ENCODE measurements at places on chromosomes 12 and 14.

DNA sequence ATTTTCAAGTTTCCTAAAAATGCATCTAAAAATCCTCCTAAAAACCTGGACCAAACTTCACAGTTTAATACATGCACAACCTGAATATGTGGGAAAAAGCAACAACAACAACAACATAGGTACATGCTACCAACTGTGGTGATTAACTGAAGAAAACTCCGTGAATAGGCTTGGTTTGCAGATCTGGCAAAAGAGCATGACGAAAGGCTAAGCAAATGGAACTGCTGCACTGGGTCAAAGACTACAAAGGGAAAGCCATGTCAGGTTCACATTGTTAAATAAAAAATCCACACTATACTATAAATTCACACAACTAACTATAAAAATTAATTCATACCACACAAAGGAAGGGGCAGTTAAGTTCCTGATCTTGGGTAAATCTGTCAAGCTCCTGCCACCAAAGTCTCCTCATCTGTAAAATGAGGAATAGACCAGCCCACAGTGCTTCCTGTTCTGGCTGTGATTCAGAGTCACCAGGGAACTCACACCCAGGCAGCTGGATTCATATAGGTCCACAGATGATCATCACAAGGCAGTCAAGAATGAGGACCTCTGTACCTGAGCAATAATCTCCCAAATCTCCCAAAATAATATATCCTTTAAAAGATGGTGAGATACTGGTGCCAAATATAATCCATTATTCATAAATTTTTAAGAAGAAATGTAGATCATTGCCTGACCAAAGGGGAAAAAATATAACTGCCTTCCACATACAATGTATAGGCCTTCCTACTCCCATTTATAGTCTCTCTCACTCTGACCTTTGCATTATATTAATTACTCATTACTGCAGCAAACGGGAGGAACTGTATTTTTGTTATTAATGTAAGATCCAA, 7.0 kb downstream of the CORO1C start:
- DNase-seq: no peak

DNA sequence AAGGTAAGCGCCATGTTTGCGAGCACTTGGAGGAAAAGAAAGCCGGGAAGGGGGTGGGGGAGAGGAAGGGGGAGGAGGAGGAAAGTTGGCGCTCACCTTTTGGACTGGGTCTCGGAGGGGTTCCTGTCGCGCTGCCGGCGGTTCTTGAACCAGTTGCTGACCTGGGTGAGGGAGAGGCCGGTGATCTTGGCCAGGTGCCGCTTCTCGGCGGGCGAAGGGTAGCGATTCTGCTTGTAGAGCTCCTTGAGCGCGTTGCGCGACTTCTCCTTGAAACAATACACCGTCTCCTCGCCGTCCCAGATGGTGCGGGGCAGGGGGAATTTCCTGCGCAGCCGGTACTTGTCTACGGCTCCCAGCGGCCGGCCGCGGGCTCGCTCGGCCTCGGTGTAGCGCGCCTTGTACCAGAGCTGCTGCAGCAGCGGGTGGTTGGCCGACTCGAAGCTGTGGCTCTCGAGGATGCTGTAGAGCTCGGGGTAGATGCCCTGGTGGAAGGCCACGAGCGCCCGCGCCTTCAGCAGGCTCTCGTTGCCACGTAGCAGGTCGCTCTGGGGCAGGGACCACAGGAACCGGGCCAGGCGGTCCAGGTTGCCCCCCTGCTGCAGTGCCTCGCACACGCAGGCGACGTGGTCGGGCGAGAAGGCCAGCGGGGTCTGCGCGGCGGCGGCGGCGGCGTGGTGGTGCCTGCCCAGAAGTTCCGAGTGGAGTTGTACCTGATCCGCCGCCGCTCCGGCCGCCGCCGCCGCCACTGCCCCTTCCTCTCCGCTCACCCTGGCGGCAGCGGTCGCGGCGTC, 840 bp downstream of the SIX4 start:
- no peak for DNase-seq

DNA sequence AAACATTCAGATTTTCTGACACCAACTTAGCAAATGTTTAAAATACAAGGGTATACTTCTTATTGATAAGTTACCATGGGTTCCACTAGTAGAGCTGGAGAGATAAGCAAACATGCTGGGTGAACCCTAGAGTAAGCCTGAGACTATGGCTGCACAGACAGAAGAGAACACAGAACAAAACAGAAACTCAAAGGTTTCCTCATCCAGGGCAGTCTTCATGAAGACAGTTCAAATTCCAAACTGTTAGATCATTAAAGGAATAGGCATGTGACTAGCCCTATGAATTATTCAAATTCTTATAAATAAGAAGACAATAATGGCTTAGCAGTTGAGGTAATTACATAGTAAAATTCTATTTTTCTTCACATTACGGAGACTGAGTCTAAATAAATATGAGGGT, 28.1 kb downstream of the BTBD7 start:
- DNase-seq: no peak

- DNase-seq: no peak
Measured at GRCh38 chr14:68013326-68013725, 193.7 kb downstream of the RAD51B start.

DNA sequence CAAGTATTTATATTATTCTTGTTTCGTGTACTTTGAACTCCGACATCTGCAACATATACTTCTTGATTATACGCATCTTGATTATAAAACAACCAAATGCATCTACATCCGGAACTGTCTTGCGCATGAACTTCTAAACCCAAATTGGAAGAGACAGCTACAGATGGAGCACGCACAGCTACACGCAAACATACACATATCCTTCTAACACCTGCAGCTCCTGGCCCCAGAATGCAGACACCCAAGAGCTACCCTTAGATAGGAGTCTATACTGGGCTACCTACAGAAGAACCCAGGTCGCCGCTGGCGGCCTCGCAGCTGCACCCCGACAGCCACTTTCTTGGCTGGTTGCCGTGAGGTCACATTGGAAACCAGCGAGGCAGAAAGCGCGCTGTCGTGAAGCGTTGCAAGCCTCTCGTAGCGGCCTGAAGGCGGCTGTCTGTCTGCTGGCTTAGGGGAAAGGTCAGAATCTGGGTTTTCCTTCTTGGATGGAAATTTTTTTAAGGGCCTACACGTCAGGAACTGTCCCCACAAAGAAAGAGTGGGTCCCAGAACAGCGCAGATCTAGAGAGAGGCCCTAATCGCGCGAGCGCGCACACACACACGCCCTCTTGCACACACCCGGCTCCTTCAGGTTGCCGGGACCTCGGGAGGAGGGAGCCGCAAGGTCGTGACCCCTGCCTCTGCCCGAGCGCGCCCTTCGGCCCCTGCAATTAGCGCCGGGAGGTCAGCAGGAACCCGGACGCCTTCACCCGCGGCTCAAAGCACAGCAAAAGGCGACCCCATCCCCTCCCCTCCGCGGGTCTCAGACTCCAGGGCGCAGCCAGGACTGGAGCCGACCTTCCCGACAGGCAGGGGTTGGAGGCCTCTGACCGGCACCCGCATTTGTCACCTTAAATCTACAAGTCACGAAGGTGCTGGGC, 17.0 kb downstream of the TBX3 start:
- DNase-seq: no peak

DNA sequence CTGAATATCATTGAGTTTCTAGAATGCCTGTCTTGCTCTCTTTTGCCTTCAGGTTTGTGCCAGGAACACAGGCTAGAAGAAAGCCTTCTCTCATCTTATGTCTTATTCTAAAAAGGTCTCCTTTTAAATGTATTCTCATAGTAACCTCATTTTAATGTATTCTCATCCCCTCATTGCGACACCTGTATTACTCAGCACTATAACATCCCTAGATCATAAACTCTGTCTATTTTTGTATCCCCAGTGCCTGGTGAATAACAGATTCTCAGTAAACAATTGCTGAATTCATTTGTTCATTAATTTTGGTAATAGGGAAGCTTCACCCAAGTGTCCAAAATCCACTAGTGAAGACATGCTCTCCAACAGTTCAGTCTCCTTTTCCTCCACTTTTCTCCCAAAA, 8.8 kb upstream of the LRRK2 start:
- no peak for DNase-seq

DNA sequence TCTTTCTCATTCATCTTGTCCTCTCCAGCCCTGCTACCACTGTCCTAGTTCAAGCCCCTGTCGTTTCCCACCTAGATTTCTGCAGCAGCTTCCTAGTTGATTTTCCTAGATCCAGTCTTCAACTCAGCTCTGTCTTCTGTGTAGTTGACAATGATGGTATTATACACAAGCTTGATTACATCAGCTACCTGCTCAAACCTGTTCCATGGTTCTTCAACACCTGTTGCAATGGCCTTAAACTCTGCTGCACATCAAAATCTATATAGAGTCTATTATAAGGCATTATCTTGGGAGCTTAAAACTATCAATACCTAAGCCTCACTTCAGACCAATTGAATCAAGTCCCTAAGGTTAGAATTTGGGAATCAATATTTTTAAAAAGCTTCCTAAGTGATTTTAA, 71.7 kb upstream of the PELI2 start:
- DNase-seq: no peak

GRCh38 chr14:78697341-78697740, 527.2 kb downstream of the NRXN3 start:
- no peak for DNase-seq

GRCh38 chr14:35632271-35632670, 98.3 kb downstream of the INSM2 start:
- no peak for DNase-seq

GRCh38 chr12:21774358-21775132, at the start of gene KCNJ8:
TSS of gene KCNJ8 (minus strand) at chr12:21774706. CDS start at chr12:21773616, 1,090 bp downstream.
- no peak for DNase-seq

DNA sequence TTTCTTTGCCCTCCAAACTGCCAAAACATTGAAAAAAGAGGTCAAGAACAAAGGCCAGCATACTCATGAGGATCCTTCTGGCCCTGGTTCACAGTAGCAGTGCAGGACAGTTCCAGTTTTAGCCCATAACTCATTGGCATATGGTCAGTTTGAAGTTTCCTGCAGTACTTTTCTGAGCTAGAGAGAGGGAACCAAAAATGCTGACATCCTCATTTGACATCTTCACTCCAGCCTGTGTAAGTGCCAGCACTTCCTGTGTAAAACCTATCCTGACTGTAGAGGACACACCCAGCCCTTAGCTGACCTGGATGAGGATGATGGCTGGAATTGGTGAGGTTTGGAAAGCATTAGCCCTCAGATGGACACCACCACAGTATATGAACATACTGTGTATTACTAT, 84.1 kb downstream of the FGD4 start:
- DNase-seq: no peak

- DNase-seq: no peak
Measured at GRCh38 chr12:12010277-12011039, 60.3 kb upstream of the BCL2L14 start.

DNA sequence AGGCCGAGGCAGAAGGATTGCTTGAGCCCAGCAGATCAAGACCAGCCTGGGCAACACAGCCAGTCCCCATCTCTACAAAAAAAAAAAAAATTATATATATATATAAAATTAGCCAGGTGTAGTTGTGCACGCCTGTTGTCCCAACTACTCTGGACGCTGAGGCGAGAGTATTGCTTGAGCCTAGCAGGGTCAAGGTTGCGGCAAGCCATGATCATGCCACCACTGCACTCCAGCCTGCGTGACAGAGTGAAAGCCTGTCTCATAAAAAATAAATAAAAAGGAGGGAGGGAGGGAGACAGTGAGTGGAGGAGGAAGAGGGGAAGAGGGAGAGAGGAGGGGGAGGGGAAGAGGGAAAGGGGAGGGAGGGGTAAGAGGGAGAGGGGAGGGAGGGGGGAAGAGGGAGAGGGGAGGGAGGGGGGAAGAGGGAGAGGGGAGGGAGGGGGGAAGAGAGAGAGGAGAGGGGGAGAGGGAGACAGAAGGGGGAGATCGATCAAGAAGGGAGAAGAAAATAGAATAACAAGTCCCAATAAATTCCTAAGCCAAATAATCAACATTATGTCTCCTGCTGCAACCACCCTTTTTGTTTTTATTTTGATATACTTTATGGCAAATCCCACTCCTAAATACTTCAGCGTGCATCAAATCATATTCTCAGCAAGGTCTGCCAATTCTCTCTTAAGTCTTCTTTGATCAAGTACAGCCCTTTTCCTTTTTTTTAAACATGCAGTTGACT, 163.9 kb downstream of the MED13L start:
- no peak for DNase-seq

DNA sequence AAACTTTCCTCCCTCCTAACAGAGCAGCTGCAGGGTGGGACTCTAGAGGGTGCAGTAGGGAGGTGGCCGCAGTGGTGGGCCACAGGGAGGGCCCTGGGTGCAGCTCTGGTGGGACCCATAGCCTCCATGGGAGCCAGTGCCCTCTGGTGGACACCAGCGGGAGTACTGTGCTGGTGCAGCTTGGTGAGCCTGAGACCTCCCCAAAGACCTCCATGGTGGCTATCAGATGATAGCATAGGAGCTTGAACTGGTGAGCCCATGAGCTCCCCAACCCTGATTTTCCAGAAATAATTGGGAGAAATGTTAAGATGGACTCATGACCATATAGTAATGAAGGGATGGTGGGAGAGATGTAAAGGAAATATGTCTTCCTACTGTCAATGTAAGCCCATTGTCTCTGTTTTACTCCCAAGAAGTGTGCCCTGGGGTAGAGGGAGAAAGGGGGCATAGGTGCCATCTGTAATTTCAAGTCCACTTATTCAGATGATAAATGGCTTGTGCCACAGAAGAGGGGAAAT, 98.7 kb downstream of the GAS2L3 start:
- no peak for DNase-seq

DNA sequence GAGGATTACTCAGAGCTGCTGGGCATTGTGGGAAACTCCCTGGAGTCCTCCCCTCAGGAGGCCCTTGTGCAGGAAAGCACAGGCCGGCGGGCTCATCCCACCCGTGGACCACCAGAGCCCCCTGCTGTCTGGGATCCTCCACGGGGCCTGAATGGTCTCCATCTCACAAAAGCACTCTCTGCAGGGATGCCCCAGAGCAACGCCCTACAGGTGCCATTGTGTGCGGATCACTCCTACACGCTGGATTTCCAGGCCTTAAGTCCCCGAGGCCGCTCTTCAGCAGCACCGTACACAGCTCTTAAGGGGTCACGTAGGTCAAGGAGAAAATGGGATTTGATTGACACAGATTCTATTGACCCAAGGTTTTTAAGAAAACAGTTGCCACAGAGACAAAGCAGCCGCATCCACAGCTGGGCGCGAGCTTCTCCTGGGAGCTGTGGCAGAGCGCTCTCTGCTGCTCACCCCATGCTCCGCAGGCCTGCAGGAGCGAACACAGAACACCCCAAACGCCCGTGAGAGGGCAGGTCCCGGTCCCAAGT, 36.7 kb upstream of the RIMBP2 start:
- DNase-seq: no peak

GRCh38 chr14:102426796-102427195, 64.1 kb downstream of the TECPR2 start:
- DNase-seq: no peak

- no peak for DNase-seq
Measured at GRCh38 chr14:63777024-63777423, 49.2 kb upstream of the SGPP1 start.

GRCh38 chr14:79745046-79745445, 466.3 kb downstream of the DIO2 start:
- no peak for DNase-seq

GRCh38 chr12:22617630-22618029, 7.3 kb upstream of the ETNK1 start:
- no peak for DNase-seq

GRCh38 chr12:130761537-130762318, 45.6 kb upstream of the RIMBP2 start:
- peak; percentile 27 for DNase-seq

- no peak for DNase-seq
Measured at GRCh38 chr12:42482748-42483520, 106.6 kb downstream of the PRICKLE1 start.

Data from stimulated activated CD4-positive, alpha-beta T cell treated with anti-CD3 and anti-CD28 coated beads, Interleukin-1b, Interleukin-23, amount 100 ng/mL, for 24 hours (primary cell).